ENCODE measurements at places on chromosomes 3 and 15. TPM values are rescaled to one million over a fixed set of nuclear protein-coding genes. Genes with fewer than 3 reads are reported as not detected.

Gene SPINK8
- total RNA-seq = not detected

Gene PLA2G4F
- not detected for total RNA-seq

Gene PRSS50
- not detected for total RNA-seq

Gene HDAC11
- total RNA-seq = 7.8 TPM

Gene SEMA3G
- 18.2 TPM for total RNA-seq

Gene RUVBL1
- total RNA-seq = 51.3 TPM

Gene UCN2
- not detected for total RNA-seq

Gene OIP5
- total RNA-seq = 4.2 TPM

Gene DCLK3
- total RNA-seq = not detected

Gene OXTR
- 0.65 TPM for total RNA-seq

Gene TPM1
- total RNA-seq = 282 TPM

Gene CADM2
- 0.29 TPM for total RNA-seq

Gene CKMT1B
- total RNA-seq = not detected

Gene NR1I2
- not detected for total RNA-seq

Gene DUOX2
- total RNA-seq = not detected

Gene ANKUB1
- not detected for total RNA-seq

Gene BFSP2
- not detected for total RNA-seq

Gene CDHR4
- not detected for total RNA-seq

Gene NUP210
- 0.29 TPM for total RNA-seq

Gene LINS1
- 16.3 TPM for total RNA-seq

Gene TRPM1
- total RNA-seq = 0.38 TPM

Gene GOLGA6B
- not detected for total RNA-seq

Gene LIPH
- total RNA-seq = not detected

Gene WHAMM
- 6.5 TPM for total RNA-seq

Gene LRRC3B
- not detected for total RNA-seq

Gene ESYT3
- not detected for total RNA-seq

Gene XXYLT1
- 59.7 TPM for total RNA-seq
